EL (cell line): ENCODE measurements at places on chromosomes 5 and 9.

- no peak for DNase-seq
Observed at GRCh38 chr9:97364769-97365490, 47.0 kb upstream of the TDRD7 start.

DNA sequence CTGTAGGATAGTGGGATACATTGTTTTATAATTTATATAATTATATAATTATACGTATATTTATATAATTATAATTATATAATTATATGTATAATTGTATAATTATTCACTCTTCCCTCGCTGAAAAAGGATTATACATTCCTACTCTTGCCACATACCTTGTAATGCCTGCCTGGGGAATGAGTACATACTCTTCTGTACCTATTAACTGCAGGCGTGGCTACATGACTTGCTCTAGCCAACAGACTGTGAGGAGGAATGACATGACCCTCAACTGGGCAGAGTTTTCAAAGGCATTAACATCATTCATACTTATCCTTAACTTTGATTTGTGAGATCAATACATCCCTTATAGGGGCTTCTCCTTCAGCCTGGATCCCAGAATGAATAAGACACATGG lies 19.1 kb downstream of the ERMP1 start:
- DNase-seq: no peak

DNA sequence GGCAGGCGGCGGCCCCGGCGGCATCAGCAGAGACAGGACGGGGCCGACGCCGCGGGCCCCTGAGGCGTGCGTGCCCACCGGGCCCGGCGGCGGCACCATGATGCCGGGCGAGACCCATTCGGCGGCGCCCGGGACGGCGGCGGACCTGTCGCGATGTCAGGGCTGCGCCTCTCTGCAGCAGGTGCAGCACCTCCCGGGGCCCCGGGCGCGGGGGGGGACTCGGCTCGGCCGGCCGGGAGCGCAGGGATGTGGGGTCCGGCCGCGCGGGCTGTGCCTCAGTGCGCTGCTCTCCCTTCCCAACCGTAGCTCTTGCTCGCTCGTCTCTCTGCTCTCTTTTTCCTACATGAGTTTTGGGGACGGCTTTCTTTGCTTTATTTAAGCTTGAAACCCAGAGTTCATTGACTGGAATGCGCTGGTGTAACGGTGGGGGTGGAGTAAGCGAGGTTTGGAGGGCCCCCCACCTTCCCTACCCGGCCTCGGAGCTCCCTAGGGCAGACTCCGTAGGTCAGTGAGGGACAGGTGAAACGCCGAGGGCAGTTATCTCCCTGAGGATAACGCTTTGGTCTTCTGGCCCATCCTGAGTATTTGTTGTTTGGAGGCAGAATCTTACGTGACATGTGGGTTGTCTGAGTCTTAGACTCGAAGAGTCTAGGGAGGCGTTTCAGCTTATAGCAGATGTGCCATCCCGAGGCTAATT lies 490 bp downstream of the ICE1 start:
- DNase-seq: peak; percentile 7

DNA sequence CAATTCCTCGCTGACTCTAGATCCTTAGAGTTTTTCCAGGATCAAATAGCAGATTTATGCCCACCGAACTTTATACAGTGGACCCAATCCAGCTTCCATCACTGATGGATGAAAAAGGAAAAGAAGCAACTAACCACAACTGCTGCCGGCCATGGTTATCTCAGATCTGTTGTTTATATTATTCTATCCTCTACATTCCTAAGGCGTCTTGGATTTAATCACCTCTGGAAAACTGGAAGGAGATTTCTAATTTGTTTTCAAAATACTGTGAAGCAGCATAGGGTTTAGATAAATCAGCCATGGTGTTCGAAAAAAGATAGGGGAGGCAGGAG lies 663 bp upstream of the ZNF366 start:
- peak; percentile 46 for DNase-seq

DNA sequence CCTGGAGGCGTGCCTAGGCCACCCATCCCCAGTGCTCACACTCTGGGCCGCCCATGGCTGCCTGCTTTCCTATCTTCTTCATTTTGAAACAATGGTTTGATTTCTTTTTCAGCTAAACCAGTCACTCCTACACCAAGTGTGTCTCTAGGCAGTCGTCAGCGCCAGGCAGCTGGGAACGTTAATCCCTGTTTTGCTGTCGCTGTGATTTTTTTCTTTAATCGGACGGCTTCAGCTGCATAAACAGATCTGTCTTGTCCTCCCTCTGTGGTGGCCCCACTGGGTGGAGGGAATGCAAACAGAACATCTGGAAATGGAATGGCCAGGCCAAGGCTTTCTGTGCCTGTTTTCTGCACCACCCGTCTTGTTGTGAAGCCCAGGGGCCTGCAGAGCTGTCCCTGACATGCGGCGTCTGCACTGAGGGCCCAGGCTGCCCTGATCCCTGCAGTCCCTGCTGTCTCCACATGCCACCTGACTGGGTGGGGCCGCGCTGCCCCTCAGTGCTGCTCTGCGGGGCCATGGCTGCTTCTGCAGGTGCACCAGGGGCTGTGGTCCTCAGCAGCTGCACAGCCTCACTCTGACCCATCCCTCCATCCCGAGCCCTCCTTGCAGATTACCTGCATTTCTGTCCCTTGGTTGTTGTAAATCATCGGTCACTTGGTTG lies 51.5 kb downstream of the WNK2 start:
- DNase-seq: no peak

DNA sequence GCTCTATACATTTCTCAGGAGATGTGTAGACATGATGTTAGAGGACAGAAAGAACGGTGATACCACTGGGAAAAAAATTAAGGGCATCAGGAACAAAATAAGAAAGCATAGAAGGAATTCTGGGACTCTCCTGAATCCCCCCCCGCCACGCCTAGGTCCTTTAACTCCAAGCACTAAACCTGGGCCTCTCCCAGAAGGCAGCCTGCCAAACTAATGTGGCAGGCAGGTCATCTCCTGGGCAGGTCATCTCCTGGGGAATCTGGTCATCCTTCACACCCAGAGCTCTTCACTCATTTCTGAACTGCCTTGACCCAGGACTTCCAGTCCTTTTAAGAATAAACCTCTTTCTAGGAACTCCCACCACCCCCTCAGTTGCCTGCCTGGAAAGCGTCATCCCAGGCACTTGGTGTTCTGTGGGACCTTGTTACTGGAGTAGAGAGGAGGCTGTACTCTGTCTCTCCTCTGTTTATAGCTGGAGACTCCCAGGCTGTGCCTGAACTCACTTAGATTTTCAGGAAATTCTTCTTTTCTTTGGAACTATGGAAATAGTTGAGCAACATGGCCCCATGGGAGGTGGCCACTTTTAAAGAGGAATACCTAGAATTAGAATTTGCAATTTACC lies 24.1 kb downstream of the PSAT1 start:
- DNase-seq: no peak

DNA sequence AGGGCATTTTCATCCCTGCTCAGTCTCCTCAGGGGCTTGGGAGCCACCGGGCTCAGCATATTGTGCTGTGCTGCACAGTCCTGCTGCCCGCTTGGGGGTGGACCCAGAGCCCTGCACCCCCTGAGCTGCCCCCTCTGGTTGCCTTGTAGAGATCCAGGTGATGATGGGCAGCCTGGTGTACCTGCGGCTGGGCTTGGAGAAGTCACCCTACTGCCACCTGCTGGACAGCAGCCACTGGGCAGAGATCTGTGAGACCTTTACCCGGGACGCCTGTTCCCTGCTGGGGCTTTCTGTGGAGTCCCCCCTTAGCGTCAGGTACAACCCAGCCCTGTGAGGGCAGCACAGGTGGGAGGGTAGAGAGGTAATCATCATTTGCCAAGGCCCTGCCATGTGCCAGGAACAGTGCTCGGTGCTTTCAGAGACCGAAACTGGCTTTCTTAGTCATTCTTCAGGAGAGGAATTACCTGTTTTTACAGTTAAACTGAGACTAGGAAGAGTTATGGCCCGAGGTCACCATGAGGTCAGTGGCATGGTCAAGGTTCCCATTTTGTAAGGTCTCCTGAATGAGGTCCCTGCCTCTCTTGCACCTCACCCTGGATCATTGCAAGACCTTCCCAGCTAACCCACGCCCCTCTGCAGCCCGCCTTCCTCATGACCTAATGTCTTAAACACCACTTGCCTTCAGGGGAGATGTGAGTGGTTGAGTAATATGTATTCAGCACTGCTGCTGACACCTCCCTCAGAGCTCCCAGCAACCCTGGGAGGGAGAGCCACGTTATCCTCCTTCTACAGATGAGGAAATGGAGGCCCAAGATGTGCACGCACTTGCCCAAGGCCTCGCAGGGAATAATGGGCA lies 7.5 kb downstream of the NHP2 start:
- DNase-seq: peak; percentile 74

DNA sequence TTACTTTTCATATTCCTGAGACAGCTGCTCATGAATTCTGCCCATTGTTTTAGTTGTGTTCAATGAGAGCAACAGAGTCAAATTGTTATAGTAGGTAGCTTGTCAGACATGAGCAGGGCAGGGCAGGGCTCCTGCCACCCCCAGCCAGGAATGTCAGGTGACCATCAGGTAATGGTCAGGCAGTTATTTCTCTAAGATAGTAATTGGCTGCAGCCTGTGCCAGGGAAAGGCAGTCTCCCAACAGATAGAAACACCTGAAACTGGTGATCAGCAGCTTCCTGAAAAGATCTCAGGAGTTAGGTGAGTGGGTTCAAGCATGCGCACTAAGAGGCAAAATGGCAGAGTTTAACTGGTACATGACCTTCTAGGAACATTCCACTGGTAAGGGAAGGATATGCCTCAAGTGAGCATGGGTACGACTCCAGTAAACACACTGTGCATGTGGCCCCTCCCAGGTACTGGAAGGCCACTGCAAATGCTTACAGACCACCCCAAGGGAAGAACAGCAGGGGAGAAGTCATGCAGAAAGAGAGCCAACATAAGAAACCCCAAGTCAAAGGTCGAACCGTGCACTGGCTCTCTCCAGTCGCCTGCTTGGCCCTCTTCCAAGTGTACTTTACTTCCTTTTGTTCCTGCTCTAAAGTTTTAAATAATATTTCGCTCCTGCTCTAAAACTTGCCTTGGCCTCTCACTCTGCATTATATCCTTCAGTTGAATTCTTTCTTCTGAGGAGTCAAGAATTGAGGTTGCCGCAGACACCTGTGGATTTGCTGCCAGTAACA lies 25.1 kb downstream of the CARTPT start:
- no peak for DNase-seq

DNA sequence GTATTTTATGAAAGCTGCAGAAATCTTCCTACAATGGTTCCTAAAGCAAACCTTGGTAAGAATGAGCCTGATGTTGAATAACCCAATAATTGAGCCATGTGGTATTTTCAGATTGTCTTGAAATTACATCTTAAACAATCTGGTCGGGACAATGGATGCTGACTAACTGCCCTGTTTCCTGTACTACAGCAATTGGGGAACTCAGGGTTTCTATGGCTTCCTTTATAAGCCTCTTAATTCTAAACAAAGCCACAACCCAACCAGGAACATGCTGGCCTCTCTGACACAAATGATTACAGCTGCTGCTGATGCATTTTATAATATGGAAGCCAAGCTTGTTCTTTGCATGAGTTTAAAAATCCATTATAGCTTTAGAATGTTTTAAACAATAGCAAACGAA lies 30.2 kb downstream of the PTPN3 start:
- DNase-seq: no peak

GRCh38 chr5:172490514-172491461 lies 36.5 kb upstream of the SH3PXD2B start:
- no peak for DNase-seq

DNA sequence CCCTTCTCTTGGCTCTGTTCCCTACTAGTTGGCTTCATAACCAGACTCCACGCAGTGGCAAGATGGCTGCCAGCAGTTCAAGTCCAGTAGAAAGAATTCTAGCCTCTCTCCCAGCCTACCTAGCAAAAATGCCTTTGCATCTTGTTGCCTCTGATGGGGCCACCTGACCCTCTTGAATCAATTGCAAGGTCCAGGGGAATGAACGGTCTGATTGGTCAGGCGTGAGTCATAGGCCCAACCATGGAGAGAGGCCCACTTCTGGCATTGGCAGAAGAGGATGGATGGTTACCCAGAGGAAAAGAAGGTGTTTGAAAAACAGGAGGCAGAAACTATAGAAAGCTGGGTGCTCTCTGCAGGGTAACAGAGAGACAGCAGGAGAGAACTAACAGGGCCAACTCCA lies 622.6 kb downstream of the CCDC171 start:
- no peak for DNase-seq

- peak; percentile 65 for DNase-seq
Observed at GRCh38 chr9:131503626-131504465, 1.1 kb downstream of the POMT1 start.

GRCh38 chr9:35619800-35620158 lies 1.6 kb upstream of the CD72 start:
- DNase-seq: no peak

DNA sequence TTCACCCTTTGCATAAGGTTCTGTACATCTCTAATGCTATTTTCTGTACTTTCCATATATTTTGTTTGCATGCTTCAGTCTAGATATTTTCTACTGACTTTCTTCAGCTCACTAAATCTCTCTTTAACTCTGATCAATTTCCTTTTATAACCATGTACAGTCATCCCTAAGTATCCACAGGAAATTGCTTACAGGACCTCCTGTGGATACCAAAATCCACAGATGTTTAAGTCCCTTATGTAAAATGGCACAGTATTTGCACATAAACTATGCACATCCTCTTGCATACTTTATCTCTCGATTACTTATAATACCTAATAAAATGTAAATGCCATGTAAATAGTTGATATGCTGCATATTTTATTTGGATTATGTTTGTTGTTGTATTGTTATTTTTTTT lies 442.1 kb downstream of the TLE4 start:
- DNase-seq: no peak

DNA sequence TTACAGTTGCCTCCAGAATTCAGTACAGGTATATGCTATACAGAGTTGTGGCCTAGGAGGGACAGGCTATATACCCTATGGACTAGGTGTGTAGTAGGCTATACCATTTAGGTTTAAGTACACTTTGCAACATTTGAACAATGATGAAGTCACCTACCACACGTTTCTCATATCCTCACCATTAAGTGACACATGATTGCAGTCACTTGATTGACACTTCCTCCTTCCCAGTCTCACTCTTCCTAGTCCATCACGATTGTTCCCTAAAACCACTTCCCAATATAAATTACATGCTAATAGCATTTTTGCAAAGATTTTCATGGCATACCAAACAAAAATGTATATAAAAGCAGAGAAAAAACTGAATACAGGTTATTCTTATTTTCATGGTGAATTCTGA lies 312.2 kb downstream of the EPB41L4A start:
- no peak for DNase-seq

- DNase-seq: peak; percentile 96
Observed at GRCh38 chr9:4293293-4293941, 6.5 kb downstream of the GLIS3 start.

- DNase-seq: no peak
Observed at GRCh38 chr9:120421977-120422376, 158.0 kb downstream of the CDK5RAP2 start.

DNA sequence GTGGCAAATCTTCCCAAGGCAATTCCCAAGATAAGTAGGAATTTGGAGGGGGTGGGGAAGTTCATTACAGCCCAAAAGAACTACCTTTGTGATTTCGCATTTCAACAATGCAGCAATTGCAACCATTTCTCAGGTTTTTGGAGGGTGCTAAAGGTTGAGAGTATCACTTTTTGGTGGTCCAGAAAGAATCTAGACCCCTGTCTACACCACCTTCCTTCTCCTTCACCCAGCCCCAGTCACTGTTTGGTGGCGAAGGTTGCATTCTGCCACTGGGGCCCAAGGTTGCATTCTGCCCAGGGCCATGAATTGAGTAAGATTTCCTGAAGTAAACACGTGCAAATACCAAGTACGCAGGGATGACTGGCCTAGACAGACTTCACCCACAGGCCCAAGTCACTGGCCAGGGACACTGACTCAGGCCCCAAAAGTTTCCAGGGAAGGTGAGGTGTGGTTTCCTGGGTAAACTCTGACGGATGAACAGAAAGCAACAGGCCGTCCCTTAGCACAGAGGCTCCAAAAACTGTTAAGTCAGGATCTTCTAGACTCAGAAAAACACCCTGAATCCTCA lies 5.7 kb downstream of the PDE6A start:
- peak; percentile 91 for DNase-seq
